ENCODE measurements at places on chromosomes 16 and 17.

DNA sequence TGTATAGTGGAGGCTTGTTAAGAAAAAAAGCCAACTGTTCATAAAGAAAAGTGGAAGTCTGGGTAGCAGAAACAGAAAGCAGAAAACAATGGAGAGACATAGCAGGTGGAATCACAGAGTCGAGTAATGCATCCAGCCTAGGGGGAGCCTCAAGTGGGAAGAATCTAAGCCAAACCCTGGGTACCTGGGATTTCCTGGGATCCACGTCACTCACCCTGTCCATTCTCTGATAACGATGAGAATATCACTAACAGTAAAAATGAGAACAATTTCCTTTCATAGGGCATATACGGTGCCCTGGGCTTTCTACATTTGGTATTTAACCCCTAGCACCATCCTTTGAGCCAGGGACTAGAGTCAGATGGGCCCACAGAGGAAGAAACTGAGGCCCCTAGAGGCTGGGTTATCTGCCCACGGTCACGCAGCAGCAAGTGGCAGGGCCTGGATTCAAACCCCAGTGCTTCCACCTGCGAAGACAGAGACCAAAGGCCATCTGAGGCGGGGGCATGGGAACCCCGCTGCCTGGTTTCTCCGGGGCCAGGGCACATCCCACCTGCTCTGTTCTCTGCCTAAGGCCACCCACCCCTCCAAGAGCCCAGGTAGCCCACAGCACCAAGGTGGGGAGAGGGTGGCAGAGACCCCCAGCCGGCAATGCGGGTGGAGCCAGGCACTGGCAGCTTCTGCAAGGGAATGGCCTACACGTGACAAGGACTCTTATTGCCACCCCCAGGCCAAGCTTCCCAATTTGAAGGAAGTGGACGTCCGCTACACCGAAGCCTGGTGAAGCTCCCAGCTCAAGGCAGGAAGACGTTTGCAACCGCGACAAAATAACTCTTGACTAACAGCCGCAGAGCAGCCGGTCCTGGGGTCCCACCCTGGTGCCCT lies 69.8 kb upstream of the PLCG2 start:
- ATAC-seq = no peak

DNA sequence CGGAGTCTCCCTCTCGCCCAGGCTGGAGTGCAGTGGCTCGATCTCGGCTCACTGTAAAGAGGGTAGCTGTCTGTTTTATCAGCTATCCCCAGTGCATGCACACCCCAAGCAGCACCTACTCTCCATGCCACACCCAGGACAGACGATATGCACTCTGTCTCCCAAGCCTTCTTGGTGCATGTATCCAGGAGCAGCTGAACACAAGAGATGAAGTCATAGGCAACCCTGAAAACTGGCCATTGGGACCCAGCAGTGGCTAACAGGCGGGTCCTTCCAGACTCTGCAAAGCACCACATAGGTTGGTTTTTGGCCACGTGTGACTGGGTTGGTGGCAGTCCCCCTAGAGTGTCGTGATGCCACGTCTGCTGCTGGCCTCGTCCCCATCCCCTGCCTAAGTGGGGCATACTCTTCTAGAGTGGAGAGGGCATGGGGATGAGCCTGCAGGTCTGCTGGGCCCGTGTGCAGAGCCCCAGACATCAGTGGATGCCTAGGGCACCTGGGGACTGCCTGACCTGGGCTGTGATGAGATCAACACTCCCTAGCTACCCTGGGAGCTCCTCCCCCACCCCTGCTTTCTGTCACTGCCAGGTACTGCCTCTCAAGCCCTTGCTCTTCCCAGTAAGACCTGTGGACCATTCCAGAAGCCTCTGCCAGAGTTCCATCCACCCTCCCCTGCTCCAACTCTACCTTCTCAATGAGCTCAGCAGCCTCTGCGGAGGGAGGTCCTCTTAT lies 9.3 kb downstream of the PDE6G start:
- no peak for ATAC-seq

GRCh38 chr16:29809031-29809747 lies 2.8 kb upstream of the PRRT2 start:
- no peak for ATAC-seq

- ATAC-seq = no peak
Measured at GRCh38 chr16:9238346-9238745, 146.9 kb downstream of the HAPSTR1 start.

DNA sequence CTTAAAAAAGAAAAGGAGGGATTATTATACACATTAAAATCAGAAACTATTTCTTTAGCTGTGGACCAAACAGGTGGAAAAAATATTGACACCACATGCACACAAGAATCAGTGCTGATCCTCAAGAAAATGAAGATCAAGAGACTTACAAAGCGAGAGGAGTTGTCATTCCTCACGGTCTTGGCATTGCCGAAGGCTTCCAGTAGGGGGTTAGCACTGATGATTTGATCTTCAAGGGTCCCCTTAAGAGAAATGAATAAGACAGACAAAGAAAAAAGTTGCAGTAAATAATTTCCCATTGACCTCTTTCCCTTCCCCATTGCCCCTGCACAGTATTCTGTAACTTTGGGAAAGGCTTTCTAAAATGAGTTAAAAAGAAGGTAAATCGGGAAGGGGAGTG lies 6.0 kb downstream of the MYH4 start:
- no peak for ATAC-seq
